Hematopoietic multipotent progenitor cell treated with erythropoietin and hydrocortisone succinate and interleukin-3 and kit ligand, for 4 days (in vitro differentiated cells): ENCODE measurements at places on chromosomes 3 and 15.

DNA sequence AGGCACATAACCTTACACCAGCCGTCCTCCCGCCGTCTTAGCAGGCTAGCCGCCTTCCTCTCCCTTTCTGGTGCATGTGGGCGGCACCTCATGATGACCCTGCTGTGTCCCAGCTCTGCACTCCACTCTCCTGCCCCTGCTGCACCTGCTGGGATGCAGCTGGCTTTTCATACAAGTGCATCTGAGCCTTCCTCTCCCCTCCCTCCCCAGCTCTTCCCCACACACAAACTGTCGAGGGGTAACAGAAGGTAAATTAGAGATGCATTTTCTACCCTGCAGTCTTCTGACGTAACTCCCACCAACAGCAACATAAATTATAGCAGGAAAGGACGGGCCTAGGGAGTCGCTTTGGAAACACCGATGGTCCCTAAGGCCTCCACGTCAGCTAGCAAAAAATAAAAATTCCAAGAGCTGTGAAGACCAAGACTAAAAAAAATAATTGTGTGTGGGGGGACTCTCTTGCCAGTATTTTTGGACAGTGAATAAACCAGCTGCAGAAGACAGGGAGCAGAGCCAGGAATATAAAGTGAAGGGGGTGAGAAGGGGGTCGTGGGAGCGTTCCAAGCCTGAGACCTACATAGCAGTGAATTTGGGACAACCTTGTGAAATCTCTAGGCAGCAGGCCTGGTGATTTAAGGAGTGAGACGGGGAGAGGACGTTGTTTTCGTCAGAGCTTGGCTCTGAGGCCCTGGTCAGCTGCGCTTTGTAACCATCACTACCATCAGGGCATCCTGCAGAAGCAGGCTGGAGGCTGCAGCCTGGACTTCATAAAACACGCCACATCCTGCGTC lies 216.2 kb downstream of the ADAMTS17 start:
- no peak for DNase-seq

GRCh38 chr3:27079427-27080257 lies 289.5 kb downstream of the NEK10 start:
- DNase-seq, result no peak

- no peak for DNase-seq
Observed at GRCh38 chr3:142315083-142315482, 89.7 kb upstream of the GK5 start.

- no peak for DNase-seq
Observed at GRCh38 chr3:23659840-23660430, 145.8 kb upstream of the UBE2E1 start.

DNA sequence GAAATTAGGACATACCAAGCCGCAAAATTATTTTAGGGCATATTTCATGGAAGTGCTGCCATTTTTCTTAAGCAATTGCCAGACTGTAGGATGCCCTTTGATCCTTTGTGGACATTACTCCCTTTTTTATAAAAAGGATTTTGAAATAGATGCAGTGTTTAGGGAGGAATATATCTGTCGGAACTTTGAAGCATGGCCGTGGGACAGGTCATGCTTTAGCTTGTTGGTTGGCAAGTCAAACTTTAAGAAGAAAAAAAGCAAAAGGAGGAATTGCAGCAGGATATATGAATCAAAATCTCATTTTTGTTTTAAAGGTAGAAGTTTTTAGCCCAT lies 122.1 kb downstream of the MCTP2 start:
- no peak for DNase-seq

DNA sequence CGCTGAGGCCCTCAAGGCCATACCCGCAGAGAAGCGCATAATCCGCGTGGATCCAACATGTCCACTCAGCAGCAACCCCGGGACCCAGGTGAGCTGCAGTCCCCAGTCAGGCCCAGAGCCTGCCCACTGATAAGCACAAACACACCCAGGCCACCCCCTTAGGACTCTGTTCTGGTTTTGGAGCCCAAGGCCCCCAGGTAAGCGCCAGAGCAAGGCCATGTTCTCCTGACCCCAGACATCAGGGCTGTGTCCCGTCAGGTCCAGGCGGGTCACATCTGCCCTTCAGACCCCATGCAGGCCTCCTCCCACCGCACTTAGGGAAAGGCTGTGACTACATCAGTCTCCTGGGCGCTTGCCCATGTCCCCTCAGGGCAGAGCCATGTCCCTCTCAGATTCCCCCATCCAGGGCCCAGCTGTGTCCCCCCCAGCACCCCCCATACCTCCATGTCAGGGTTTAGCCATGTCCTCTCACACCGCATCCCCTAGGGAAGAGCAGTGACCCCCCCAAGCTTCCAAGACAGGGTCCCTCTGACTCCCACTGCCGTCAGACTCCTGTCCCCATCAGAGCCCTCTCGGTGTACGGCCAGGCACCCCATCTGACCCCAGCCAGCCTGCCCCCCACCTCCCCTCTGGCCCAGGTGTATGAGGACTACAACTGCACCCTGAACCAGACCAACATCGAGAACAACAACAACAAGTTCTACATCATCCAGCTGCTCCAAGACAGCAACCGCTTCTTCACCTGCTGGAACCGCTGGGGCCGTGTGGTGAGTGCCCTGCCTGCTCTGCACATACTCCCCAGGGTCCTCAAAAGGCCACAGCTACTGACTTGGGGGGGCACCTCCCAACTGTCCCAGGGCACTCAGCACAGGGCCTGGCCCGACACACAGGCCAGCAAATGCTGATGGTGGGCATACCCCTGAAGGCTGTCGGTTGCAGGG lies 1.6 kb downstream of the PARP3 start:
- DNase-seq, result no peak
